Head of caudate nucleus (tissue), 42 donors: ENCODE measurements at places on chromosomes 11 and 22.

DNA sequence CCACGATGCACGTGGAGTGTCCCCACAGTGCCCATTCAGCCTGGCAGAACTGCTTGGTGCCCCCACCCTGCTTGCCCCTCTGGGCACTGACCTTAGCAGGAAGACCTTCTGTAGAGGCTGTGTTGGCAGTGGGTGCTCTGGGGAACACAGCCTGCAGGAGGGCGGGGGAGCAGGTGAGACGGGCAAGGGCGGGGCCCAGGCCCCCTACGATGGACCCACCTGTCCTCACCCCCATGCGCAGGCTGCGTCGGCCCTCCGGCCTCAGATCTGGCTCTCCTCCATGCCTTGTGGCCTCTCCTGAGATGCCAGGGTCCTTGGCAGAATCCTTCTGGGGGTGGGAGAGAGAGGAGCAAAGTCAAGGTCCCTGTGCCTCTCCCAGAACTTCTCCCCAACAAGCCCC, 10.9 kb downstream of the CDC42BPG start:
- DNase-seq = no peak

DNA sequence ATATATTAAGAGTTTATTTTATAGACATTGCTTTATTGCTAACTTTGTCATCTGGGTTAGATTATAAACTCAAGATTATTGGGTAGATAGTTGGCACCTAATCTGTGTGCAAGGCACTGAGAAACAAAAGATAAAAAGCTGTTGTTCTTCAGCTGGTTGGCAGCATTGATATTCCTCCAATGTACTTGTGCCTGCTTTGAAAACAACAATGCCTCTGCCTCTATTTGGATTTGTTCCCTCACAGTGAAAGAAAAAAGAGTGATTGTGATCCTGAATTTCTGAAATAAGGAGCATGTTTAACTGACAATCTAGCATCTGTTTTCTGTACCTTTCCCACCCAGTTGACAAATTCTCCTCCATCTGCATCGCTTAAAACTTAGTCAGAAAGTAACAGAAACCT, 98.3 kb downstream of the TYR start:
- no peak for DNase-seq

DNA sequence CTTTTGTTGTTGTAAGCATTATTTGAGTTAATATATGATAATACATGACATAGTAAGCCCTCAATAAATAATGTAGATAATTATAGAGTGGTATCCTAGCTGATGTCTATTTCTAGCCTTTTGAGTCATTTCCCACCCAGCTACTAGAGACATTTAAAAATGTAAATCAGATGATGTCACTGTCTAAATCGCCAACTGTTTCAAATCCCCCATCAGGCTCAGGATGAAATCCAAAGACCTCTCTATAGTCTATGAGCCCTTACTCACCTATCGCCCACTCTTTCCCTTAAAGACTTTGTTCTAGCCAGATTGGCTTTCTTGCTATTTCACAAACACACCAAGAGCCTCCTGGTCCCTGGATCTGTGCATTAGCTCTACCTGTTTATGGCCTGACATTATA, 135.4 kb upstream of the PLET1 start:
- no peak for DNase-seq

- DNase-seq = no peak
Measured at GRCh38 chr11:117582433-117582832, 214.6 kb downstream of the DSCAML1 start.

DNA sequence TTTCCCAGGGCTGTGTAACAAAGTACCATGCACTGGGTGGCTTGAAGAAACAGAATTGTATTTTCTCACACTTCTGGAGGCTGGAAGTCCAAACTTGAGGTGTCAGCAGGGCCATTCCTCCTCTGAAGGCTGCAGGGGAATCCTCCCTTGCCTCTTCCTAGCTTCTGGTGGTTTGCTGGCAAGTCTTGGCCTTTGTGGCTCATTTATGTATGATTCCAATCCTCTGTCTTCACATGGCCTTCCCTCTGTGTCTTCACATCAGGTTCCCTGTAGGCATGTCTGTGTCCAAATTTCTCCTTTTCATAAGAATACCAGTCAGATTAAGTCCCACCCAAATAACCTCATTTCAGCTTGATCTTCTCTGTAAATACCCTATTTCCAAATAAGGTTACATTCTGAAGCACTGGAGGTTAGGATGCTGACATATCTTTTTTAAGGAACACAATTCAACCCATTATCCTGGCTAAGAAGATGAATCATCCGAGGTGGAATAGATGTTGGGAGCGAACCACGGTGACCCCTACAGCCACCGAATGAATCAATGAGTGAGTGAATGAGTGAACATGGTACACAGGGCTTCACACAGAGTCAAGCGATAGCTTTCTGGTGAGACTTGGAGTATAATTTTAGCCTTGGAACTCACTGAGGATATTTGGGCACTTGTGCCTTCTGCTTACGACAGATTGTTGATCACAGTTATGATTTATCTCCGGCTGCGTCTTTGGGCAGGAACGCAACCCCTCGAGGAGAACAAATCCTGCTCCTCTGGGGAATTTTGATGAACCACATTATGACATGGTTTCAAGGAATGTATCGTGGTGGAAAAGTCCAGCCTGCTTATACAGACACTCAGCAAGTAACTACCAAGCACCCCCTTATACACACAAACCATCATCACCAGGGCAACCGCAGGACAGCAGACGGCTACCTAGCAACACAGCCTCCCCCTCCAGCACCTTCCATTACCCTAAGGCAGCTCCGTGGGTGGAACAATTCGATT, 34.3 kb upstream of the MICAL2 start:
- DNase-seq = no peak

GRCh38 chr22:48845356-48845936, 982.2 kb downstream of the BRD1 start:
- no peak for DNase-seq

DNA sequence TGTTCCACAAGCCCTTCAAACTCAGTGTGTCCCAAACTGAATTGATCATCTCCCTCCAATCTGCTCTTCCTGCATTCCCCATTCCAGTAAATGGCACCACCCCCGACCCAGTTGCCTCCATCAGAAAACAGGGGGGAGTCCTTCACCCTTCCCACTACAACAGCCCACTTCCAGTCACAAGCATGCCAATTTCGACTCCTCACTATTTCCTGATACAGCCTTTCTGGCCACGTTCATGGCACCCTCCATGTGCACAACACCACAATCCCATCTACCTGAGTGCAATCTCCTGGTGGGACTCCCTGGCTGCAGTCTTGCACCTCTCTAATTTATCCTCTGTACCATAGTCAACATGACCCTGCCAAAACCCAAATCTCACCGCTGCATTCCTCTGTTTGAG, 1.6 kb upstream of the DNAL4 start:
- no peak for DNase-seq

DNA sequence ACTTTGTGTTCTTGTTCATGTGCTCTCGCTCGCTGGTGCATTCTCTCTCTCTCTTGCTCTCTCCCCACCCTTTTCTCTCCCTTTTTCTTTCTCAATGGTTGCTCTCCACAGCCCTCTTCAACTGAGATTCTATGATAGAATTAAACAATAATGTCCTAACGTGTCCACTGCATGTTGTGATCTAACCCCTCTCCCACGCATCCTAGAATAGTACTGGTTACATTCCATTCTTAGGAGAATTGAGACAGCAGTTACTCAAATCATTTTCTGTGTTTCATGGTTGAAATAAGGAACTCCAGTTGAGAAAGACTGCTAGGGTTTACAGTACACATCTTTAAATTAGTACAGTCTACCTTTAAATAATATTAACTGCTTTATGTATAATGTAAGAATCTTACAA, 318.1 kb upstream of the PITPNB start:
- no peak for DNase-seq

DNA sequence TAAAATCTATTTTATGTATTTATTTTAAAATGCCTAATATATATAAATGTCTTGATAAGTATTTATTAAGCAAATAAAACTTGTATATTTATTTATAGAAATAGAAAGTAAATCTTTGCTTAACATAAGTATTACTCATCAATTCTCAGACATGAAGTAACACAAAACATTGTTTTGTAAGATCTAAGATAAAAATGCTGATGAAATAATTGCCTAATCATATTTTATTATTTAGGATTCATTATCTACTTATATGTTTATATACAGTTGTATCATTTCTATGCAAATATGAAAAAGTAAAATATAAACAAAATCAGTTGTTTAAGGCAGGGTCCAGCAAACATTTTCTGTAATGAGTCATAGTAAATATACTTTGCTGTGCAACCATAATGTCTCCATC, 507.8 kb upstream of the CNTN5 start:
- DNase-seq = no peak

DNA sequence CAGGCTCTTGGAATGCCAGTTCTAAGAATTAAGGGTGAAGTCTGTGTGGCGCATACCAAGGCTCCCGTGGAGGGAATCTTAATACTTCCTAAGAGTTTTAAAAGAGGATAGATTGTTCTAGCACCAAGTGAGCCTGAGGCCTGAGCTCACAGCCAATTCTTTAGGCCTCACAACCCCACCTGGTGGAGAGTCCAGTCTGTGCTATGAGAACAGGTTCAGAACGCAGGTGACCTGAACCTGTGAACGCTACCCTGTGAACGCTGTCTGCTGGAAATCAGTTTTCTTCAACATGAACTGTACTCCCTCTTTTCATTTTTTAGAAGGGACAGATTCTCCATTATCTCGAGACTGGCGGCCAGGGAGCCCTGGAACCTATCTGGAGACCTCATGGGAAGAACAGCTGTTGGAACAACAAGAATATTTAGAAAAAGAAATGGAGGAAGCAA, 43.2 kb upstream of the DLAT start:
- DNase-seq = peak; percentile 37

- DNase-seq = peak; percentile 25
Measured at GRCh38 chr11:119134389-119134978, 13.1 kb downstream of the HINFP start.

DNA sequence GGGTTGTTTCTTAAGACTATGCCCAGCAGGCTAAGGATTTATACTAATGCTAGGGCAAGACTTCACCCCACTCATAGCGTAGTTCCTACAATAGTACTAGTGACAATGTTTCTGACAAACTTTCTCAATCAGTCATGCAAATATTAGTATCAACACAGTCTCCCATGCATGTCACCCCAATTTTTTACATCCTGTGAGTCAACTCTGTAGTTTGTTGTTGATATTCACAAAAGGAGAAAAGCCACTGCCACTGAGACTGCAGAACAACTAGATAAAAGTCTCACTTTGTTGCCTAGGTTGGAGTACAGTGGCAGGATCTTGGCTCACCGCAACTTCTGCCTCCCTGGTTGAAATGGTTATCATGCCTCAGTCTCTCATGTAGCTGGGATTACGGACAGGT, 155.2 kb downstream of the RBFOX2 start:
- DNase-seq = no peak

GRCh38 chr11:128216198-128216597, 371.2 kb downstream of the ETS1 start:
- no peak for DNase-seq

- no peak for DNase-seq
Measured at GRCh38 chr11:95993438-95994298, 69.8 kb upstream of the MTMR2 start.

DNA sequence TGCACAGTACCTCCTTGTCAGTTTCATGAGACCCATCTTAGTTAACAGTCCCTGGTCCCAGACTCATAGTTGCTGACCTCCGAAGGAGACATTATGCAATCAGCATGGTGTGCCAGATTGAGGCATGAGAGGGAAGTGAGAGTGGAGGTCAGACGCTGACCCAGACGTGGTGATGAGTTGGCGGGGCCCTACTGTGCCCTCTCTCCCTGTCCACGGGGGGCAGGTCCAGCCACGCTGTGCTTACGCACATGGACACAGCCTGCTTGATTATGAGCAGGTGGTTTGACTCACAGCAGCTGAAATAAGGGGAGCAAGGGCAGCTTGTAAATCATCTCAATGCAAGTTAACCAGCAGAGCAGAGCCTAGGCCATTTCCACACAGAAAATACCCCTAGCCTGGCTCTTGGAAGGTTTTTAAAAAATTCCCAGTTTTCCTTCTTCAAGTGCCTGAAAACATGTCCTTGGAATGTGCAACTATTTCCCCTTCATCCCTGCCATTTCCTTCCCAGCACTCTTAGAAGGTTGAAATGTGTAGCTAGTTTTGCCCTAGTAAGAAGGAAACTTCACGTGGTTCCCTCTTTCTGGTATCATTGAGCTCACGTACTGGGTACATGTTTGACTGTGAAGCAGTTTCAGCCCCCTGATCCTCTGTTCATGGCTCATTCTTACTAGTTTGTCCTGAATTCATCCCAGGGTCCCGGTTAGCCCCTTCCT, 122.6 kb upstream of the SORL1-AS1 start:
- peak; percentile 48 for DNase-seq

- DNase-seq = no peak
Measured at GRCh38 chr11:113189909-113190667, 124.3 kb upstream of the TTC12 start.

DNA sequence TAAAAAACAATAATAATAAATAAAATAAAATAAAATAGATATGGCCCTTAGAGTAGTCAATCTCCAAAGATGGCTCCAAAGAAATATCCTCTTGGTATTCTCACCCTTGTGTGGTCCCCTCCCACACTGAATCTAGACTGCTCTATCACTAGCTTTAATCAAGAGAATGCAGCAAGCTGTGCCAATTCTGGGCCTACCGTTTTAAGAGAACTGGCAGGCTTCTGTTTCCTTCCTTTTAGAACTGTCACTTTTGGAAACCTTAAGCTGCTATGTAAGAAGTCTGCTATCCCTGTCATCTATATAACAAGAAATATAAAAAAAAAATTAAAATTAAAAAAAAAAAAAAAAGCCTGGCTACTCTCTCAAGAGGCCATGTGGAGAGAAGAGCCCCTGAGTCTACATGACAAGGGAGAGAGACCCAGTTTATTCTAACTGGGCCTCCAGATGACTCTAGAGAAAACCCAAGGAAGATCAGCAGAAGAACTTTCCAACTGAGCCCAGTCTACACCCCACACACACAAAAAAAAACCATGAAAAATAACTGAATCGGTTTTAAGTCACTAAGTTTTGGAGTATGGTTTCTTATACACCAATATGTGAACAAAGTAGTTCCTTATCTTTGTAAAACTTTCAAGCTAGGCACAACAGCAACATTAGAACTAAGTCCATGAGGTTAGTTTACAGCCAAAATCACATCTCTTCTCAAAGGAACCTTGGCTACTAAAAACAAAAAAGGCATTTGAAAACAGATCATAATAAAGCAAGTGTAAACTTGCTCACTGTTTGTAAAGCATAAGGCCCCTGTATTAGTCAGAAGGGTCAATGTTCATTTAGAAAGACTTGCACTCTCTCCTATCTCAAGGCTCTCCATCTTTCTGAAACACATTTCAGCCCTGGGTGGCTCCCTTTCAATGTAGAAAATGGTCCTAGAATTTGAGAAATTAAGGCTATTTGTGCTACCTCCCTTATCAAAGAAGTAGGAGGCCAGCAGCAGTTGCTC, 67.3 kb downstream of the AMBRA1 start:
- no peak for DNase-seq
